LoVo (cell line): ENCODE measurements at places on chromosomes 5 and 9.

DNA sequence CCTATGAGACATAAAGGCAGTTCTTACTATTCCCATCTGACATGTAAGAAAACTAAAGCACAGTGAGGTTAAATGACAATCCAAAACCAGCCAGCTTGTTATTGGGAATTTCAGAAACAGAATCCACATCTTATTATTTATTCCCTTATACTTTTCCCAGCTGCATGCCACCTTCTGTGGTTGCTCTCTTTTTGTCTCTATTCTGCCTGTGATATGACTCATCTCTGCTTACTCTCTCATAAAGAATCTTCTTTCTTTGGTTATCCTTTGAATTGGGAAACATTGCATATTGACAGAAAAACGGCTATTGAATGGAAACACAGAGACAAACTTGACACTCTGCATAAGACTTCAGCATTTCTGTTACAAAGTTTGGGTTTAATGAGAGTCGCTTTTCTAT, 183.2 kb downstream of the TLR4 start:
- no peak for DNase-seq

- no peak for DNase-seq
These were observed 85.7 kb upstream of the GRIA1 start for GRCh38 chr5:153404747-153405146.

DNA sequence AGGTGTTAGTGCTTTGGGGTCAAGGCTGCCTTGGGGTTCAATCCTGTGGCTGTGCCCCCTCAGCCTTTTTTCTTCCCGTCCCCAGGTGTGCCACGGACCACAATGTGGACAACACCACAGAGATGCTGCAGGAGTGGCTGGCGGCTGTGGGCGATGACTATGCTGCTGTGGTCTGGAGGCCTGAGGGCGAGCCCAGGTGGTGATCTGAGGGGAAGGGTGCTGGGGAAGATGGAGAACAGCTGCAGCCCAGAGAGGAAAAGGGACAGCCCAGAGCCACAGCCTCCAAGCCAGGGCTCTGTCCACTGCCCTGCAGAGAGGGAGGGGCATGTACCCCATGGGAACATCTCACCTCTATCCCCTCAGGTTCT, 2.1 kb downstream of the CERCAM start:
- no peak for DNase-seq

DNA sequence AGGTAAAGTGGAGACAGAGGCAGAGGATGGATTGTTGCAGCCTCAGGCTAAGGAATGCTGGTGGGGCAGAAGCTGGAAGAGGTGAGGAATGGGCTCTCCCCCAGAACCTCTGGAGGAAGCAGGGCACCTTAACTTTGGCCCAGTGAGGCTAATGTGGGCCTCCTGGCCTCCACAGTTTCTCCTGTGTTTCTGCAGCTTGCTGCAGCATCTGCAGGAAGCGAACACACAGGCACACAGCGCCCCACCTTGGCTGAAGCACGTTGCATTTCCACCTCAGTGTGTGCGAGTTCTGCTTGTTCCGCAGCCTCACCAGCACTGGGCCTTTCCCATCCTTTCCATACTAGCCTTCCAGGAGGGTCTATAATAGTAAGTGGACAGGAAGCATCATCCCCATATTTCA, 27.2 kb upstream of the ASS1 start:
- DNase-seq: no peak

DNA sequence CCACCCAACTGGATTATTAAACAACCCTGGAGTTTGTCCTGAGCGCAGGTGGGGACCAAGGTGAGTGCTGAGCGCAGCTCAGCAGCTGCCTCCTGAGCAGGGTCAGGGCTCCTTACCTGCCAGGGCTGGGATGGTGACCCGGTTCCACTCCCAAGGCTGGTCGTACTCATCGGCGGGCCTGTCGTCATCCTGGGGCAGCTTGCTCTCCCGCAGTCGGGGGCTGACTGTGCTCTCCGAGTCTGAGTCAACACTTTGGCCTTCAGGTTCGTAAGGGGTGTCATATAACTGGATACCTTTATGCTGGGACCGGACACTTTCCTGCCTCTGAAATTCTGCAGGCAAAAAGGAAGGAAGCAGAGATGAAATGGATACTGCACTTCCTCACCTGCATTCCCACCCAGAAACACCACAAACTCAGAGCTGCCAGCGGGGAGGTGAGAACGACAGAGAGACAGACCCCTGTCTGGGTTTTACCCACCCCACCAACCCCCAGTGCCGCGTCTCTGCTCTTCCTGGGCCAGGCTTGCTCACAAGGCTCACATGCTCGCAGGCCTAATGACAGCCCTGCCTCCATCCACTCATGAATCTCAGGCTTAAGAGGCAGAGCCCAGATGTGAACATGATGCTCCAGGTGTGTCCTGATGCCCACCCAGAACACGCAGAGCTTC, 70.7 kb upstream of the SLC25A51 start:
- DNase-seq: no peak

DNA sequence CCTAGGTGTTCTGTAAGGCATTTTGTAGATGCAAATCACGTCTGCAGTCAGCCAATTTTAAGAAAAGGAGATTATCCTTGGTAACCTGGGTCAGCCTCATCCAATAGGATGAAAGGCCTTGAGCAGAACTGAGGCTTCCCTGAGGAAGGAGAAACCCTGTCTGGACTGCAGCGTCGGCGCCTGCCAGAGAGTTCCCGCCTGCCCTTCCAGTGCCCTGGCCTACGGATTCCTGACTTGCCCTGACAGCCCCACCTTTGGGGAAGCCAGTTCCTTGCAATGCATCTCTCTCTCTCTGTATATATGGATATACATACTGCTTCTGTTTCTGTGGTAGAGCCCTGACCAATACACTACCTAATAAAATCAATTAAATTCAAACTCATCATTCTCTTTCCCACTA, 66.2 kb upstream of the RUFY1 start:
- no peak for DNase-seq

GRCh38 chr9:33677506-33677809, 117.9 kb upstream of the PRSS3 start:
- DNase-seq: no peak

- no peak for DNase-seq
These were observed 71.0 kb upstream of the MELK start for GRCh38 chr9:36501727-36502126.

DNA sequence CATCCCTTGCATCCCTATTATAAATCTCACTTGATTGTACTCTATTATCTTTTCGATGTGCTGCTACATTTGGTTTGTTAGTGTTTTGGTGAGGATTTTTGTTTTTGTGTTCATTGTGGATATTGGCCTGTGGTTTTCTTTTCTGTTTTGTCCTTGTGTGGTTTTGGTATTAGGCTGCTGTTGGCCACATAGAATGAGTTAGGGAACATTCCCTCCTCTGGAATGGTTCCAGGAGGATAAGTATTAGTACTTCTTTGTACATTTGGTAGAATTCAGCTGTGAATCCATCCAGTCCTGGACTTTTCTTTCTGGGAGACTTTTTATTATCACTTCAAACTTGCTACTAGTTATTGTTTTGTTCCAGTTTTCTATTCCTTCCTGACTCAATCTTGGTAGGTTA, 287.2 kb downstream of the CWC27 start:
- DNase-seq: no peak

DNA sequence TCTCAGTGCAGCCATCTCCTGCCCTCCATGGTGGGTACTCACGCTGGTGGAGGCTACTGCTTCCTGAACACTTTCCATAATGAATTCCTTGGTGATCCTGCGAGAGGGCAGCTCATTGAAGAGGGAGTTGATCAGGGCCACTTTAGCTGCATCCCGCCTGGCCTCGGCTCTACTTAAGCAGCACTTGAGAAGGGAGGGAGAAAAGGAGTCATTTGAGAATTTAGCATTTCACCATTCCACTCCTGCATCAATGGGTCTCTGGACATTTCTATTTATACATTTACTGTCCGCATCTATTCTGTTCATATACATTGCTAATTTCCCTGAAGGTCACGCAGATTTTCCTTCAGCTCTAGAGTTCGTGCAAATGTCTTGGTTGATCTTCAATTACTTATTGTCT, 35.1 kb downstream of the LIX1 start:
- no peak for DNase-seq
